ENCODE measurements at places on chromosomes 5 and 9.

DNA sequence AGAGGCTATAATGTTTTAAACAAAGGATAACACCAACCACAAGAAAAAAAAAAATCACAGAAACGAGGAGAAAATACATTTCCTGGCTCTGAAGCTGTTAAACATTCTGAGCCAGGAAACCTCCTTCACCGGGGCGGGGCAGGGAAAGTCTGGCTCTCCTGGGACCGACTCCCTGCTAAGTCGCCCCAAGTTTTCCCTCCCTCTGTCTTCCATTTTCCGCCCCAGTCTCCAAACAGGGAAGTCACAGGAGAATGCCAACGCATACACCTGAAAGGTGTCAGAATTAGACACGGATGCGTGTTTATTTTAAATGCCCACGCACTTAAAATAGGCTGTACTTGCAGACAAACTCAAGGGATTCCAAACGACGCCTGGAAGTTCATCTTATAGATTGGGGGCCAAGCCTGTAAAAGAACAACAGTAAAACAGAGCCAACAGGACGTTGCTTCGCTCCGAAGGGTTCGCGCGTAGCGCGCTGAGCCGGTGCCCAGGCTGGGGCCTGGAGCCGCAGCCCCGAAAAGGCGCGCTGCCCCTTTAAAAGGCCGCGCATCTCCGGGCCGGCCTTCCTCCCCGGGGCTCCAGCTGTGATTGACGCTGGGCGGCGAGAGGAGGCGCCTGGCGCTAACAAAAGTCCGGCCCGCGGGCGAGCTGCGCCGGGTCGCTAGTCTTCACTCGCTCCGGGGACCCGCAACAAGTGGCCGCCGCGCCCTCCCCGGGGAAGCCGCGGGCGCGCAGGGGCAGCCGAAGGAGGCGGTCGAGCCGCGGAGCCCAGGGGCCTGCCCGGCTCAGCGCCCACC is at the start of gene FBXL7:
TSS of gene FBXL7 (plus strand) at position 653 of the 797 bp plus-strand sequence.
- no peak for DNase-seq

DNA sequence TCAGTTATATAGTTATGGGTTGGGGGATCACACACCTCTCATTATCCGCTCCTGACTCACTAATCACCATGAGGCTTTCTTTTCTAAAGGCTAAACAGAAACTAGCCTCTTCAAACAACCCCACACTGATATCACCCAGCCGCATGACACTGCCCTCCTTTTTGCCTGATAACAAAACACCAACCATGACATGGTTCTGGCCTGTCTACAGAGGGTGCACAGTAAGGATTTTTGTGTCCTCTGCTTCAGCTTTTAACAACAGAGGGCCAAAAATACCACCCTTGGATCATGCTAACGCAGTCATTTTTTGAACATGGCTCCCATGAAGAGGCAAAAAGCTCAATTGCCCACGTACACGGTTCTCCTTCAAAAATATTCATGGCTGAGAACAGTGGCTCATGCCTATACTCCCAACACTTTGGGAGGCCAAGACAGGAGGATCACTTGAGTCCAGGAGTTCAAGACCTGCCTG is 4.0 kb downstream of the CMBL start:
- DNase-seq = no peak

DNA sequence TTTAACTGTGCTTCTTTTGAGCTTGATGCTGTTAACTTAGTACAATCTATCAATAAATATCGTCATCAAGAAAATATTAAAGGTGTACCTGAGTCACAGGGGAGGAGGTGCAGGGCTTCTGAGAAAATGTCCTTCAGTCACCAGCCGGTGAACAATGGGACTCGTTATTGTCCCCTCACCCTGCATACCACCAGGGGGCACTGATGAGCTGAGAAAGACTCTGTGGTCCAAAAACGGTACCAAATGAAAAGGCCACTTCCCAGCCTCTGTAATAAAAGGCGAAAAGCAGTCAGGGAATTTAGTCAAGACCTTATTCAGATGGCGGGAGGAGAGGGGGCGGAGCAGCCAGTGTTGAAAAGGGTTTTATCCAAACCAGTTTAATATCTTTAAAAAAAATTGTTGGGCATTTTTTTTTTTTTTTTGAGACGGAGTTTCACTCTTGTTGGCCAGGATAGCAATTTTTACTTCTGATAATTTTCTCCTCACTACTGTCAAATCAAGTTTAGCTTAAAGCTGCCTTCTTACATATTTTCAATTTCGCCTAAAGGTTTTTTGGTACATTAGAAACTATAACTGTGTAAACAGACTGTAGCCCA is 271.9 kb upstream of the ADAMTS16 start:
- no peak for DNase-seq

GRCh38 chr5:150492621-150493020 is 15.3 kb upstream of the NDST1 start:
- DNase-seq = no peak

DNA sequence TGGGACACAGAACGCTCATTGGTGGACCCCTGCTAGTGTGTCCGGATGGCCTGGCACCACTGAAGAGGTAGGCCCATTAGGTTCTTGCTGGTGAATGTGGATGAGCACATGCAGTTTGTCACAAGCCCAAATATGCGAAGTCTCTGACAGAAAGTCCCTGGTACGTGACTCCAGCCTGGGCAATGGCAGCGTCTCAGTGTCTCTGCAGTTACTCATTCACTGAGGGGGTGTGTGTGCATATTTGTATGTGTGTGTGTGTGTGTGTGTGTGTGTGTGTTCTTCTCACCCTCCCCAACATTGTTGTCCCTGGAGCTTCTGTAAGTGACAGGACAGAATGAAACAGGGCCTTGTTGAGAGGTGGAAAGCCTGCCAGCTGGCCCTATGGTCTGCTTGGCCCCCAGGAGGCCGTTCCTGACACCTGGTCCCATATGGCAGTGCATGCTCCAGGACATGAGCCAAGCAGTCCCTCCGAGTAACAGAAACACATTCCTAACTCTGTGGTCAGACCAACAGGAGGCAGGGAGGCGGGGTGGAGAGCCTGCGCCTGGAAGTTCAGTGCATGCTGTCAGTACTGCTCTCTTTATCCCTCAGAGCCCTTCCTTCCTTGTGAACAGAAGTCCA is 169.9 kb downstream of the SLC28A3 start:
- DNase-seq = no peak

DNA sequence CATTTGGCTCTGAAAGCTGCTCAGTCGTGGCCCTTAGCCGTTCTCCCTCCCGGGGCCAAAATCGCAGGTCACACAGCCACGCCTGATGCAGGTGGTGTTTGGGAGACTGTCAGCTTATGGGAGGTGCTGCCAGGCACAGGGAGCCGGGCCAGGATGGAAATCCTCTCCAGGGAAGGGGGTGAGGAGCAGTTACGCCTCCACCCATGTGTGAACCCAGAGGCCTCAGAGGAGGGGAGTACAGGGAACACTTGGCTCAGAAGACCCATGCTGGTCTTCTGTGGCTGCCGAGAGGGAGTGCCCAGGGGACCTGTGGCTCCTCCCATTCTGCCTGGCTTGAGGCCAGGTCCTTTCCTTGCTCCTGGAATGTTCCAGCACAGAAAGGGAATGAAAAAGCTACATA is 3.6 kb upstream of the OLFM1 start:
- DNase-seq = no peak

DNA sequence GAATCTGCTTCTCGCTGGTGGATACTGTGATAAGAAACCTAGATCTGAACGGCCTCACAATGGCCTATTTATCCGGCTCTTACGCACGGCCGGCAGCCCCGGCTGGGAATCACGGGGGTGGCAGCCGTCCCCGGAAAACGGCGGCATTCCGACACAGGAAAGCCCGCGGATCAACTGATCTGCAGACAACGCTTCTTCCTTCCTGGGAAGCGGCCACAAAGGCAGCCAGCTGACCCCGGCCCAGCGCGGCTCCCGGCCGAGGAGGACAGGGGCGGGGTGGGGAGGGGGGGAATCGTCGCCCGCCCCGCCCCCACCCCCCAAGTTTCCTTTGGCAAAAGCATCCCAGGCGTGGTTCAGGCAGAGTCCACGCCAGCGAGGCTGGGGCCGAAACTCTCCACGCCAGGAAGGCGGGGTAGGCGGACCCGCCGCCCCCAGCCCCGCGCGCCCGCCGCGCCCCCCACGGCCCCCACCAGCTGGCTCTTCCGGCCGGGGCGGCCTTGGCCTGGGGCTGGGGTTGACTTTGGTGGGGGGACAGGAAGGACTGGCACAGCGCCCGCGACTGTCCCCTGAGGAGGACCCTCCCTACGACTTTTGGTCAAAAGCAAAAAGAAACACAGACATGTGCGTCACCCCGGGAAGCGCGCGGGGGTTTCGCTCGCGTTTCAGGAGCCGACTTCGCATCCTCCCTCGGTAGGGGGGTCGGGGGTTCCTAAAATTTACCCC is 247.7 kb upstream of the ANKRD55 start:
- DNase-seq = peak; percentile 12

DNA sequence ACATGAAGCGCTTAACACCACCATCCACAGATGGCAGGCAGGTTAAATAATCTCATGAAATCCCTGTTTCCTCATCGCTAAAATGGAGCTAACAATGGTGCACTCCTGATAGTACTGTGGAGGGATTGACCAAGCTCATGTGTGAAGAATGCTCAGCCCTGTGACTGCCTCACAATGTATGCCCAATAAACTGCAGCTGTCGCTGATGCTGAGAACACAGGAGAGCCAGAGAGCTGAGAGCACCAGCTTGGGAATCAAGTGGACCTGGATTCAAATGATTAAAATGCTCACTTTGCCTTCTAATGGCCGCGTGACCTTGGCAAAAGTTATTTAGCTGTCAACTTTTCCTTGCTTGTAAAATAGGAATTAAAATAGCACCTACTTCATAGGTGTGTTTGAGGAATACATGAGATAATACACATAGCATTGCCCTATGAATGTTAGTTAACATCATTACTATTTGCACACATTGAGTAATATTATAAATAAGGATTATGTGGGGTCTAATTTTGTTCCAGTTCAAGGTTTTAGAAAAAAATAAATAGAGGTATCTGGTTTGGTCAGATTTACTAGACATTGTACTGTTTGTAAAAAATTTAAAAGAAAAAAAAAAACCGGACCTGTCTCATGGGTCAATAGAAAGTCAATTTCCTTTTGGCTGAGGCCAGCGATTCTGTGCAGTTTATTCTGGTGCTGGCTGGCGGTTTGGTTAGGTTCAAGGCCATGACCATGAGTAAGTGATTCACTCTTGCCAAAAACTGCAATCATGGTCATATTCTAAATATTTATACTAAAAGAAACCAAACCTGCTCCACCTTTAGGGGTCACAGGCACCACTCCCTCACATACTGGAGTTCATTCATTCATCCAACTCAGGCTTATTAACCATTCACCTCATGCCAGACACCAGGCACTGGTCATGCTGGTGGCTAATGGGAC is 101.3 kb downstream of the SH3TC2 start:
- no peak for DNase-seq

GRCh38 chr5:136080483-136081216 is 51.9 kb downstream of the TGFBI start:
- peak; percentile 56 for DNase-seq

- DNase-seq = no peak
Observed at GRCh38 chr9:70701163-70701562, 286.7 kb upstream of the KLF9 start.

GRCh38 chr5:98318386-98318785 is 455.1 kb upstream of the RGMB start:
- no peak for DNase-seq

DNA sequence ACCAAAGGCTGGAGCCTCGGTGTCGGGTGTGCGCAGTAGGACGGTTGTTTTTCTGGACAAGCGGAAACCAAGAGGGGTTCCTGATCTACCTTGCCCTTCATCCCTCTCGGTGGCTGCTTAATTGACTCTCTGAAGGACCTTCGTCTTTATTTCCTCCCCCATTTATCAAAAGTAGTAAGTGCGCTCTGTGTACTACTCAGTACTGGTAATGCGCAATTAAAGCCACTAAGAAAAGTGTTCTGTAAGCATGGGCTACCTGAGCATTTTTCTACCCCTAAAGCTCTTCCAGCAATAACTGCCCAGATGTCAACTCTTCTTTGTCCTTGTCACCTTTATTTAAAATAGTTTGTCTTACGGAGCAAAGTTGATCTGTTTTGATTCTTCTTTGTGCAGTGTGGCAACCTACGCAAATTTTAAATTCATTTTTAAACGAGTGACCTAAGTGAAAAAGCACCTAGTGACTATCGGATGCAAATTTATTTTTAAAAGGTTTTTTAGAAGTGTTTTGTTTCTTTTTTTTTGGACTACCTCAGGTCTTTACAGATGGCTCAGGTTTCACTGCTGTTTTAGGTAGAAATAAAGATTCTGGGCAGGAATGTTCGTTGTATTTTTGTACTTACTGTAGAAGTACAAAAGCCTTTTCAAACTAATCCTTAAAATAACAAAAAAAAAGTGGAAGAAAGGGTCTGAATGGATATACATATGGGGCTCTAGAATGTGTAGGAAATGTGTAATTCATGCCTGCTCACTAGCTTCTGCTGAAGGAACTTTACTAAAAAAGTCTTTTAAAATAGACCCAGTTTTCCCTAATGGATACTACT is 2.0 kb downstream of the JMY start:
- no peak for DNase-seq

GRCh38 chr5:39616131-39616530 is 191.4 kb upstream of the DAB2 start:
- DNase-seq = no peak

GRCh38 chr5:124341066-124341858 is 405.2 kb downstream of the ZNF608 start:
- DNase-seq = no peak

- no peak for DNase-seq
Observed at GRCh38 chr5:173229966-173230689, 4.9 kb downstream of the NKX2-5 start.

GRCh38 chr9:77877976-77878375 is 153.6 kb downstream of the GNAQ start:
- no peak for DNase-seq
